Calu3 (cell line): ENCODE measurements at places on chromosomes 11 and 22.

- no peaks in the 10 kb centered on the region for H3K36me3 ChIP-seq
- H3K27ac ChIP-seq: no peak overlapping the region
- no peak for DNase-seq
- H3K4me3 ChIP-seq: no peak overlapping the region
- H3K27me3 ChIP-seq: peaks cover 97% of the 10 kb centered on the region
Observed at GRCh38 chr22:44934454-44934735, 75.4 kb downstream of the PHF21B start.

GRCh38 chr11:93288079-93288478 is 42.5 kb upstream of the DEUP1 start:
- H3K4me1 ChIP-seq: no peaks in the 10 kb centered on the region
- no peak for DNase-seq
- H3K27me3 ChIP-seq: no peaks in the 10 kb centered on the region
- no peak overlapping the region for H3K27ac ChIP-seq
- H3K36me3 ChIP-seq: no peaks in the 10 kb centered on the region

DNA sequence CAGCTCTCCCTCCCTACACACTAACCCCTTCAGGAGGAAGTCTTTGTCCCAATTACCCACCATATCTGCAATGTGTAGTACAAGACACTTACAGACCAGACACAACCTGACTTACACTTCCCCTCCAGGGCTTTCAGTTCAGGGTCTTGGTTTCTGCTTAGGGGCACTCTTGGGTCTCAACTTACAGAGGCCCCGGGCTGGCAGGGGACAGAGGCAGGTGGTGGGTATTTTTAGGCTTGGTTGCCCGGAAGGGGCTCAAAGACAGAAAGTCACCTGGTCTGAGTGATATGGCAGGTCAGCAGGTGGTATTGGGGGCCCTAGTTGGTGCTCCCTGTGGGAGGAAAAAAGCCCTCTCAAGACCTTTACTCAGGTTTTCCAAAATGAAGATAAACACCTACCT is 3.4 kb upstream of the TMEM184B start:
- DNase-seq: no peak
- peaks cover 17% of the 10 kb centered on the region for H3K4me1 ChIP-seq
- no peak overlapping the region for H3K27ac ChIP-seq
- H3K4me3 ChIP-seq: no peak overlapping the region
- peaks cover 21% of the 10 kb centered on the region for H3K36me3 ChIP-seq

DNA sequence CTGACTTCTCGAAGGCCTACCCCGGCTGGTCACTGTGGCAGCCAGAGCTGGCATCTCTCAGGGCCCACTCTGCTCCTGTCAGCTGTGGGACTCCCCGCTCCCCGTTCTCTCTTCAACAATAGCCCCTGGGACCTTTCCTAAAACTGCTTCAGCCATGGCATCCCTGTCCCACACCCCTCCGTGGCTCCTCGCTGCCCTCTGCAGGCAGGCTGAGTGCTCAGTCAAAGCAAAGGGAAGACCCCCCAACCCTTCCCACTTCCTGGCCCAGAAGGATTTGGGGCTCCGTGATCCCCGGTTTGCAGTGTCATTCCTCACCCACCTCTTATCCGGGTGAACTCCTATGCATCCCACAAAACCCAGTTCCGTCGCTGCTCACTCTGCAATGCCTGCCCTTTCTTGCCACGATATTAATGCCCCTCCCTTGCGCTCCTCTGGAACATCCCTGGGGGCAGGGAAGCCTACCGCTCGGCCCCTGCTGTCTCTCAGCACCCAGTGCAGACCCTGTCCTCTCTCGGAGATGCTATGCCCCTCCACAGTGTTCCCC is 1.6 kb upstream of the TH start:
- no peak overlapping the region for H3K4me3 ChIP-seq
- H3K36me3 ChIP-seq: peaks cover 9% of the 10 kb centered on the region
- peaks cover 30% of the 10 kb centered on the region for H3K27me3 ChIP-seq
- no peak overlapping the region for H3K27ac ChIP-seq

DNA sequence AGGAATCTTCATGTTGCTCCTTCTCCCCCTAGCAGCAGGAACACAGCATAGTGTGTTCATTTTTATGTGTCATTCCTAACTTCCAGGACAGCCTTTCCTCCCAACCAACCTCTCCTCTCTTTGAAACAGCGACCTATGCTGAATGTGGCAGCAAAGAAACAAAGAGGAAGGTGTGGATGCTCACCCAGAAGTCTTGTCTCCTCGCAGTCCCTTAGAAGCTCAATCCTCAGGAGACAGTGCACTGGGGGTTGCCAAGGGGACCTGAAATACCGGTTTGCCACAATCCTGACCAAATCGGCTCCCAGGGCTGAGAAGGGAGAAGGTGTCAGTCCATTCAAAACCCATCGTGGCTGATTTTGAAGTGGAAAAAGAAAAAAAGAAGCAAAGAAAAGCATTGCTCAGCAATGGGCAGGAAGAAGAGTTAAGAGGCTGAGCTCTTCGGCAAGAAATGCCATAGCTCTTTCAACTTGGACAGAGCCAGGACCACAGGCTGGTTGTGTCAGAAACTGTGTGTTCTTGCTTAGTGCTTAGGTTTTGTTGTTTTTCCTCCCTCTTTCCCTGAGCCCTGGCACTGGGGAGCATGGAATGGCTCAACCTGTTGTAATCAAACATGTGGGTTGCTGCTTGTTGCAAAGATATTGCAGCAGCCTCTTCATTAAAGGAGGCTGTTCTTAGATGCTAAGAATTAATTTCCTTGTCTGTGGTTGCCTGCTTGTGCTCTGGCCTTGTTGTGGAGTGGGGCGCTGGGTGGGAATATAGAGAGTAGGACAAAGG is 30.4 kb upstream of the TENM4 start:
- no peak overlapping the region for H3K27ac ChIP-seq
- no peak for DNase-seq
- no peaks in the 10 kb centered on the region for H3K27me3 ChIP-seq
- no peaks in the 10 kb centered on the region for H3K36me3 ChIP-seq

DNA sequence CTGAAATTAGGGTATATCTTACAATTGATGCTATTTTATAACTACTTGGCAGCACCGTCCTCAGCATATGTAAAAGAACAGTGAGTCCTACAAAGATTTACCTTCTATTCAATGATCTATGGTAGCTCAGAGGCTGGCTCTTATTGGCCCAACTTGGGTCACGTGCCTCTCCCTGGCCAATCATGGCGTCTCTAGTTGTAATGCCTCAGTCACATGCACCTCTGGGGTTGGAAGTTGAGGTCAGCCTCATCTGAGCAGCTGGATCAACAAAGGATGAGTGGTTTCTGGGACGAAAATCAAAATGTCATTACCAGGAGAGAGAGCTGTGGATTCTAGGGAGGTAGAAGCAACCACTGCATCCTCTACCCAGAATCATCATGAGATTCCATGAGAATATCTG is 22.9 kb upstream of the ASPHD2 start:
- DNase-seq: no peak
- peaks cover 56% of the 10 kb centered on the region for H3K27me3 ChIP-seq
- H3K4me1 ChIP-seq: no peaks in the 10 kb centered on the region
- H3K27ac ChIP-seq: no peak overlapping the region

DNA sequence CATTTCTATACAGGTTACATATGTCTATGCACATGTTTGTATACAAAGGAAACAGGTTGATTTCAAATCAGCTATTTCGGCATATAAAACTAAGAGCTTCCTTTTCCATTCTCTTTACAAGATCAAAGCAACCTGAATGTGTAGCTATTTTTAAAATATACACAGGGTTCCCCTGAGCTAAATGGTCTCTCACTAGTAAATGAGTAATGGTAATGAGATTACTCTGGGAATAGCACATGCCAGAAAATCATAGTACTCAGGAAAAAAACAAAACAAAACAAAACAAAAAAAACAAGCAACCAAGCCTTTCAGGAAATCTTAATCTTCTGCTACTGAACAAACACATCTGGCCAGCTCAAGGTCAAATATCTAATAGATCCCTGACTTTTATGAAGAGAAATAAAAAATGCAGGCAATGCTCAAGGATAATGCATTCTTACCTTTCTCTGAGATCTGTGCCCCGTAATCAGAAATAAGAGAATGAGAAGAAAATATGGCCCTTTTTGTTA is 156.6 kb upstream of the POU2AF2 start:
- peaks cover 37% of the 10 kb centered on the region for H3K27me3 ChIP-seq
- H3K27ac ChIP-seq: no peak overlapping the region
- DNase-seq: no peak
- no peaks in the 10 kb centered on the region for H3K4me1 ChIP-seq
- no peaks in the 10 kb centered on the region for H3K36me3 ChIP-seq

DNA sequence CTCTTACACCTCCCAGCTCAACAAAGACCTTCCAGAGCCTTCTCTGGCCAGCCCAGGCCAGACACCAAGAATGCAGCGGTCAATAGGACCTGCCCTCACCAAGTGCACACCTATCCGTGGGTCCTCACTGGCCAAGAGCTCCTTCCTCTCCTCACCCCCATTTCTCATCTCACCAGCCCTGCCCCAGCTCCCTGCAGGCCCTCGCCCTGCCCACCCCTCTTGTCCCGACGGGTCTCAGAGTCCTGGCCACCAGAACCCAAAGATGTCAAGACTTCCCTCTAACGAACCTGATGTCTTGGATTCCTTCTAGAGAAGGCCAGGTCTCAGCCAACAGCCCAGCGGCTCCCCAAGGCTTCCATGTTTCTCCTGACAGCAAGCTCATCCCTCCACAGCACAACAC is 43.6 kb downstream of the IGF2 start:
- peaks cover 12% of the 10 kb centered on the region for H3K27me3 ChIP-seq
- H3K4me3 ChIP-seq: no peak overlapping the region
- no peaks in the 10 kb centered on the region for H3K36me3 ChIP-seq
- DNase-seq: no peak
- H3K27ac ChIP-seq: no peak overlapping the region

GRCh38 chr11:73215191-73216134 is 2.6 kb upstream of the P2RY2 start:
- peaks cover 6% of the 10 kb centered on the region for H3K4me1 ChIP-seq
- DNase-seq: no peak
- H3K27me3 ChIP-seq: peaks cover 18% of the 10 kb centered on the region
- H3K36me3 ChIP-seq: no peaks in the 10 kb centered on the region

DNA sequence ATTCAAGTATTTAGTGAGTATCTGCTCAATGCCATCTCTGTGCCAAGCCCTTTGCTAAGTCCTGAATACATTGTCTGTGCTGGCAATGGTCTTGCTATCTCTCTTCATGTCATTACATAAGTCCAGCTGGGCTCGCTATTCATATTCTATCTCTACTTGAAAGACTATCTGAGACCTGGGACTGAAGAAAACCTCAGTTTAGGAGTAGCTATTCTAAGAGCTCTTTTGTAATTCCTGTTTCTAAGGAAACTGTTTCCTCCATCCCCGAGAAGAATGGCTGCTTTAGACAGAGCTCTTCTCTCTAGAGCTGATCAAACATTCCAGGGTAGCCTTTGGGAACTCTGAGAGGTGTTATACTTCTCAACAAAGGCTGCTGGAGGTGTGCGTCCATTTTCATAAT is 33.0 kb downstream of the SLC17A6 start:
- no peaks in the 10 kb centered on the region for H3K4me1 ChIP-seq
- no peak overlapping the region for H3K4me3 ChIP-seq
- no peak overlapping the region for H3K27ac ChIP-seq

GRCh38 chr11:106222626-106223025 is 145.2 kb downstream of the AASDHPPT start:
- no peak for DNase-seq
- no peaks in the 10 kb centered on the region for H3K36me3 ChIP-seq
- no peaks in the 10 kb centered on the region for H3K27me3 ChIP-seq
- no peaks in the 10 kb centered on the region for H3K4me1 ChIP-seq
- no peak overlapping the region for H3K4me3 ChIP-seq

- H3K4me1 ChIP-seq: peaks cover 27% of the 10 kb centered on the region
- H3K27me3 ChIP-seq: no peaks in the 10 kb centered on the region
- no peak overlapping the region for H3K4me3 ChIP-seq
- H3K36me3 ChIP-seq: no peaks in the 10 kb centered on the region
- H3K27ac ChIP-seq: no peak overlapping the region
- peak; percentile 48 for DNase-seq
Observed at GRCh38 chr11:92048415-92048814, 176.2 kb upstream of the FAT3 start.

- H3K4me3 ChIP-seq: no peak overlapping the region
- no peaks in the 10 kb centered on the region for H3K4me1 ChIP-seq
- no peaks in the 10 kb centered on the region for H3K36me3 ChIP-seq
- H3K27me3 ChIP-seq: peaks cover 48% of the 10 kb centered on the region
- DNase-seq: no peak
Observed at GRCh38 chr22:27065279-27065678, 407.9 kb downstream of the MIAT start.

GRCh38 chr11:66546966-66547661 is 411 bp downstream of the ACTN3 start:
- H3K27me3 ChIP-seq: peaks cover 31% of the 10 kb centered on the region
- H3K27ac ChIP-seq: no peak overlapping the region
- no peak for DNase-seq
- H3K4me1 ChIP-seq: peaks cover 6% of the 10 kb centered on the region
- peaks cover 13% of the 10 kb centered on the region for H3K36me3 ChIP-seq

- peaks cover 24% of the 10 kb centered on the region for H3K27me3 ChIP-seq
- H3K27ac ChIP-seq: no peak overlapping the region
- peak; percentile 47 for DNase-seq
- H3K4me3 ChIP-seq: peak overlapping the region; percentile 51
- no peaks in the 10 kb centered on the region for H3K36me3 ChIP-seq
Observed at GRCh38 chr22:18970176-18970947, 34.3 kb upstream of the PRODH start.

GRCh38 chr22:37362621-37363020 is 64.7 kb downstream of the ELFN2 start:
- DNase-seq: no peak
- no peak overlapping the region for H3K27ac ChIP-seq

DNA sequence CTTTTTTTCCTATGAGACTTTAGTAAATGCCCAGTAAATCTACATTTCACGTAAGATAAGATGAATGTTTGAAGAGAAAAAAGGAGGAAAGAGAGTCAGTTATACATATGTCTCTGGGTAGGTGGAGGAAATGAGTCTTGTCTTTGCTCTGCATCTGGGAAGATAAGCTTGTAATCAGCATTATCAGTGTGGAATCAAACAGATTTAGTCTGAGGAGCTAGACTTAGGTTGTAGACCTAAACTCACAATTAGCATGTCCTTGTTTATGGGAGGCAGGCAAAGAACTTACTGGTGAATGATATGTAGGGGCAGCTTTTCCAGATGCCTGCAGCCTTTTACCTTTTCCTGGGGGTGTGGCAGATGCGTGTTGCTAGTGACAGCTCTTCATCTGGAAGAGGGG is 962.3 kb downstream of the TBC1D22A start:
- H3K4me3 ChIP-seq: no peak overlapping the region
- H3K4me1 ChIP-seq: no peaks in the 10 kb centered on the region
- no peak for DNase-seq
- H3K27me3 ChIP-seq: no peaks in the 10 kb centered on the region
- H3K36me3 ChIP-seq: no peaks in the 10 kb centered on the region

- H3K36me3 ChIP-seq: peaks cover 8% of the 10 kb centered on the region
- peaks cover 32% of the 10 kb centered on the region for H3K27me3 ChIP-seq
- no peak for DNase-seq
- H3K4me3 ChIP-seq: peak within 1 kb of the TSS; percentile 86
Observed at GRCh38 chr11:125903711-125904659, at the start of gene DDX25. Gene DDX25 (plus strand): TSS chr11:125904508. CDS start chr11:125904518, 10 bp downstream.
